ENCODE measurements at places on chromosomes 2 and 18.
A peak's percentile ranks its signal among the peaks of the same experiment; 100 is the strongest.

DNA sequence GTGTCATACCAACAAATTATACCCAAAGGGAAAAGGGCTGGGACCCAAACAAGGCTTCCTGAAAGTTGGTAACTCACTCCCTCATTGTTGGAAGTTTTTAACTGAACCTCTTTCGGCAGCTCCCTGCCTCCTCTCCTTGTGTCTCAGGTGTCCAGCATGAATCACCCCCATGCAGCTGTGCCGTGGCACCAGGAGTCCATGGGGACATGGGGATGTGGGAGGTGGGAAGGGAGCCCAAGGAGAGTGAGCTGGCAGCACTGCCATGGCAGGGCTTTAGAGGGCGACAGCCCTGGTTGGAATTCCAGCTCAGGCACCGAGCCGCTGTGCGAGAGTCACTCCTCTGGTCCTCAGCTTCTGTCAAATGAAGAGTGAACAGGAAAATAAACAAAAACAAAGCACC lies 12.5 kb upstream of the GYPC start:
- no peak for DNase-seq

GRCh38 chr18:36095936-36096519 lies 28.7 kb upstream of the RPRD1A start:
- peak; percentile 40 for DNase-seq

- no peak for DNase-seq
These were observed 216.5 kb upstream of the FN1 start for GRCh38 chr2:215652388-215652787.

DNA sequence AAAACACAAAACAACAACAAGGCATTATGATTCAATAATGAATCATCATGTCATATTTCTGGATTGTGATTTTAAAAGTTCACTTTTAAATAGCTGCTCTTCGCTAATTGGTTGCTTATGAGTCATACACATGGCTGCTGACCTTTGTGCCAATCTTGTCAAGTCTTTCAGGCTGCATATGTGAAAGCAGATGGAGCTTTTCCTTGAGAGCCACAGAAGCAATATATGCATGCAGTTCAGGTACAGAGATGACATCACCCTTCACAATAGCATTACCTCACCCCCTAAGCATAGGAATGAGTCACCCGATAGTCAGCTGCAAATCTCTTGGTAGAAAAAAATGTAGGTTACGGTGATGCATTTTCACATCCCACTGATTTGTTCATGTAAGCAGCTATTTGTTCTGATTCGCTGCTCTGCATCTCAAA lies 27.2 kb downstream of the EIF2AK3 start:
- peak; percentile 95 for DNase-seq

DNA sequence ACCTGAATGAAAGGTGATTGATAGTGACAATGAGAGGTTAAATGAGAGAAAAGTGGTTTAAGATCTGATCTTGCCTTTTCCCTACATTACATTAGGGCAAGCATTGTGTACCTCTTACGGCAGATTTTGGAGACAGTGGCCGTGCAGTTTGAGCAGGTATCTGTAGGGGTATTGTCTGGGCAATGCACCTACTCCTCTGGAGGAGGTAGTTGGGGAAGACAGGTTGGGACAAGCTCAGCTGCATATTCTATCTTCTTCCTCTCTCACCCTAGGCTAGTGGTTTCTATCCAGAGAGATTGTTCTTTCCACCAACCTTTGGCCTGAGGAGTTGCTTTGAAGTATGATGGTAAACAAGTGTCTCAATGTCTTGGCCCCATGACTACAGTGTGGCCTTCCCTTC lies 323.2 kb downstream of the CYP26B1 start:
- no peak for DNase-seq

DNA sequence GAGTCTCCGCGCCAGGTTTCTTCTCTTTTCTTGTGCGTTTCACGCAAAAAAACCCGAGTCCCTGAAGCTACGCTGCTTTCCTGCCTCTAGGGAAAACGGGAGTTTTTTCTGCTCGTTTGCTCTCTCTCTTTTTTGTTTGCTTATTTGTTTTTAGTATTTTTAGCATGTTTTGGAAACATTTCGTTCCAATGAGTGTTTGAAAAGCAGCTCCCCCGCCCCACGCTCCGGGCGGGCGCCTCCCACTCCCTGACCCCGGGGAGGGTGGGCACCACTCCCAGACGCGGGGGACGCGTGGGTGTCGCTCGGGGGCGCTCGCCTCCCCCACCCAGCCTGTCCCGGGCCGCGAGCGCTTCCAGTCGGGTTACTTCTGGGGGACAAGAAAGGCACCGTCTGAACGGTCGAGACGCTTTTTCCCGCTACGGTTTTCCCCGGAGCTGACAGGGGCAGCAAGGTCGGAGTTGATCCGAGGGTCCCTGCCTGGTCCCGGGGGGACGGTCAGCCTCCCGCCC lies 446 bp upstream of the EFHD1 start:
- no peak for DNase-seq

DNA sequence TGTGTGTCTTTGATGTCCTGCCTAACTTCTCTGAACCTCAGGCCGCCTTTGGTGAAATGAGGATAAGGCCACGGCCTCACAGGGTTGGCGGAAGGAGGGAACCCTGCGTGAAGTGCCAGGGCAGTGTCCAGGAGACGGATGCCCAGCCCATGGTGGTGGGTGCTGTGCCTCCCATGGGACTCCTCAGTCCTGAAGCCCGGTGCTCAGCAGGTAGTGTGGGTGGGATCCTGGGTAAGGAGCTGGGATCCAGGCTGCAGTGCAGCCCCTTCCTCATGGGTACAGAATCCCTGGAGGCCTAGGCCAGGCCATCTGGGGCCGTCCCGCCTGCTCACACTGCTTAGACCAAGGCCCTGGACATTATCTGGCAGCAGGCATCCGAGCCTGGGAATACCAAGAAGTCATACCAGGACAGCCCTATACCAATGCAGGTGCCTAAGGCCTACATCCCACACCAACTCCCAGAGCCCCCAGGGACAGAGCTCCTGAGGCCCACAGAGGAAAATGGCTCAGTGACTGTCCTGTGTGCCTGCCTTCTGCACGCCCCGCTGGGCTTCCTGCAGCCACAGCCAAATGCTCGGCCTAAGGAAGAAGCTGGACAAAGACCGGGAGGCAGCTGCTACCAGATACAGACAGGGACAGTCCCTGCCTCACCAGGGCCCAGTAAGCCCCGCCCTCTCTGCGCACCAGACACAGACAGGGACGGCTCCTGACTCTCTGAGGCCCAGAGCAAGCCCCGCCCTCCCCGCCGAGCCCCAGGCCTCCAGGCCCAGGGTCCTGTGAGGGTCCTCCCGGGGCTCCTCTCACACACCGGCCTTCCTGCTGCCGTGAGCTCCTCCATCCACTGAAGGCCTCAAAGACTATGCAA lies 78.0 kb downstream of the NDUFA10 start:
- no peak for DNase-seq

- no peak for DNase-seq
These were observed 312.4 kb downstream of the METTL4 start for GRCh38 chr18:2258954-2259353.

GRCh38 chr2:227785293-227785692 lies 28.3 kb upstream of the CCL20 start:
- DNase-seq: no peak

DNA sequence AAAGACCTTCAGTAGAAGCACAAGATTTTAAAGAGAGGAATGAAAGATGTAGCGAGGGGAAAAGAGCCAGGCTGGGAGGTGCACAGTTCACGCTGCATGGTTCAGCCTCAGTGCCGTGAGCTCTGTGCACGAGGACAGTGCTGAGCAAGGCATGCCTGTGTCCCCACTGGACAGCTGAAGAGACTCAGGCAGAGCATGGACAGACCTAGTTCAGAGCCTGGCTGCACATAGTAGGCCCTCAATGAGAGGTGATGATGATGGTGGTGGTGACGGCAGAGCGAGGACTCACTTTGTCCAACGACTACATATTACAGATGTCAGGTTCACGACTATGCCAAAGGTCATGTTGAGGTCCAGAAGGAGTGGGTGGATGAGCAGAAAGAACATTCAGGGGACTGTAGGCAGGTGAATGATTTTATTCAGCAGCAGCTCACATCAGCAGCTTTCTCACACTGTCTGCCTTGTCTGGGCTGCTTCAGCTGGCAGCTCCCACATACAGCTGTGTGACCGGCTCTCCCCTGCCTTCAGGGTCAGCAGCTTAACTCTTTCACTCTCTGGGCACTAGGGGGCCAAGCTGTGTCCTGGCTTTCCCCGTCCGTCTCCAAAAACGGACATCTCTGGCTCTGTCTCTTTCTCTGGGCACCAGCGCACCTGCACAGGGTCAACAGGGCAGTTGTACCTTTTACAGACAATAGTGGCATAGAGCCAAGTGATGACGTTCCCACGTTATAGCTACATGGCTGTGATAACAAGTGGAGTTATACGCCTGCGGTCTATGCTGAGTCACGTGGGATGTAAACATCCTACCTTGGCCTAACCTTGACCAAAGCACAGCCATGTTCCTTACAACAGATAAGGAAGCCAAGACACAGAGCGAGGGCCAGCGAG lies 128.8 kb upstream of the MSH6 start:
- no peak for DNase-seq

DNA sequence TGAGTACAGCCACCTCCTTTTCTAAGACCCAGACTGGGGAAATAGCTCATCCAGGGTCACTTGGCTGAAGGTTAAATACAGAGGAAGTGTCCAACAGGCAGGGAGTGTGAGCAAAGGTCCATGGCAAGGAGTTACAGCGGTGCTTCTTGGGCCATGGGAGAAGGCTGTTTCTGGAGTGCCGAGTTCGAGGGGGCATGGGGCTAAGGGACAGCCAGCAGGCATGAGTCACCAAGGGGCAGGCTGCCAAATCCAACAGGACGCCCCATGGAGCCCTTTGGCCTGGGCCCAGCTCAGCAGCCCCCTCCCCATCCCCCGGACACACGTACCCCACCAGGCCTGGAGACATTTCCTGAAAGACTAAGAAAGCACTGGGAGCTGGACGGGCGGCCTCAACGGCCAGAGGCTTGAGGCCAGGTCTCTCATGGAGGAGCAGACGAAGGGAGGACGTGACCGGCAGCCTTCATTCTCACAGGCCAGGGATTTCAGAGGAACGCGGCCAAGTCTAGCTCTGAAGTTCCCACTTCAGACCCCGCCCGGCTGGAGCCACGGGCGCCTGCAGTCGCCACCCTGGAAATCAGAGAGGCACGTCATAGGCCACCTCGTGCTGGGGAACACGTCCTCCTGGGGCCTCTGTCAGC lies 160.4 kb downstream of the SMAD7 start:
- DNase-seq: no peak

DNA sequence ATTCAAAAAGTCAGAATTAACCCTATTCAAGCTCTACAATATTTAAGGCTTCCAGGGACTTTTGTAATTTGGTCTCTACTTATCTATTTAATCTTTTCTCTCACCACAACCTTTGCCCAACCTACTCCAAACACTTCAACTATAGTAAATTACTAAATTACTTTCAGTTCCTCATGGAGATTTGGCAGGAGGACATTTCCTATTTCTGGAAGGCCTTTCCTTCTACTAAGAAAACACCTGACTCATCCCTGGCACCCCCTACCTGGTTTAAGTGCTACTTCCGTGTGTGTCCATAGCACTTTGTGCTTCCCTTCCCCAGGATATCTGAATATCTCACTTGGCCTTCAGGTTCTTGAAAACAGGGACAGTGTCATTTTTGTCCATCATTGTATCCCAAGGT lies 96.3 kb downstream of the UPP2 start:
- no peak for DNase-seq

DNA sequence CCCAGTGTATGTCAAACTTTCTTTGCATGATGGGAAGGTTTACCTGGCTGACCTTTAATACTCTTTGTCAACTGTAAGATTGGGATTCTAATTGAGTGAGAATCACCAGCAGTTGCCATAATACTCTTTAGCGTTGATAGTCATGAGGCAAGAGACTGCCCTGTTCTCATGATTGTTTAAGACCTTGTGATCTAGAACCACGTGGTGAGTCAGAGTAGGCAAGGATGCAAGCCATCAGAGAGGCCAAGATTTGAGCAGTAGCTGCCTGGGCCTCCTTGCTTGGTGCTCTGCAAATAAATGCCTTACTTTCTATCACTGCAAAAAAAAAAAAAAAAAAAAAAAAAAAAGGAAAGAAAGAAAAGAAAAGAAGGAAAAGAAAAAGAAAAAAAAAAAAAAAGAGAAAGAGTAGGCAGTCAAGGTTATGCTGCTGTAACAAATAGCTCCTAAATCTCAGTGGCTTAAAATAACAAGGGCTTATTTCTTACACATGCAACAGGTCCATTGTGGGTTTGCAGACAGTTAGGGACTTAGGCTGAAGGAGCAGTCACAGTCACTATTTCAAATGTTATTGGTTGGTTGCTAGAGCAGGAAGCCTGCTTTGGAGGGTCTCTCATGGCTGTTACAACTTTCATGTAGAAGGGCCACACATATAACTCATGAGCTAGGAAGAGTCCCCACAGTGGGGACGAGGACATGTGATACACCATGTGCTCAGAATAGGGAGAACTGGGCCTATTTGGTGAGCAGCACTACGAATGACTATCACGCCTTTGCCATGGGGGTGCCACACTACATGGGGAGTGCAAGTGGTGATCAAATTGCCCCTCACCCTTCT lies 21.7 kb downstream of the IL1R2 start:
- no peak for DNase-seq

DNA sequence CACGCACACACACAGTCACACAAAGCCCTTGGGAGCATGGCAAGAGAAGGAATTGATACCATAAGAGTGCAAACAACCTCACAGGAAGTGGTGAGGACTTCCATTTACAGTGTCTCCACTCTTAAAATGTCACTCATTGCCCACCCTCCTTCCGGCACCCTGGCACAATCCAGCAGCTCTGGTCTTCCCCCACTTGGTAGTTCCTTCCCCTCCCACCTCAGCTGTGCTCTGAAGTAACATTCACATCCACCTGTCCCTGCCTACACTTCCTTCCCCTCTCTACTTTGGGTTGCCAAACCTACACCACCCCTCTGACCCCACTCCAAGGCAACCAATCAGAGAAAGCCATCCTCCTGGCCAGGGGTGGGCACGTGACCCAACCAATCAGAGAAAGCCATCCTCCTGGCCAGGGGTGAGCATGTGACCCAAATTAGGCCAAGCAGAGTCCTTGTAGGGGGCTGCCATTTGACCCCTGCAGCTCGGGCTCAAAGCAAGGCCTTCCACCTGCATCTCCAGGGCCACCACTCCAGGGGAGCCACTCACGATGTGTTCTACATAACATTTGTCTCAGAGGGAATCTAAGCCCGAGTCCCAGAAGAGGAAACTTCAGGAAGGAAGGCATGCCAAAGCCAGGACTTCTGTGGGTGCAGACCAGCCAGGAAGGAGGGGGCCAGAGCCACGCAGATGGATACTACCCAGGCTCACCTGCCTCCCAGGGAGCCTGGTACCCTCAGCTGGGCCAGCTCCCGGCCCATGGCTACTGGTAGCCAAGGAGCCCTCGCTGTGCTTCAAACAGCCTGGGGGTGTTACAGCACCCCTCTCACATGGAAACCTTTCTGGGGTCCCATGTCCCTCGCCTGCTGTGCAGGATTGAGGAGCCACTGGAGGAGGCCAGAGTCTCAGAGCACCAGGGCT lies 21.2 kb downstream of the CYP26B1 start:
- no peak for DNase-seq

DNA sequence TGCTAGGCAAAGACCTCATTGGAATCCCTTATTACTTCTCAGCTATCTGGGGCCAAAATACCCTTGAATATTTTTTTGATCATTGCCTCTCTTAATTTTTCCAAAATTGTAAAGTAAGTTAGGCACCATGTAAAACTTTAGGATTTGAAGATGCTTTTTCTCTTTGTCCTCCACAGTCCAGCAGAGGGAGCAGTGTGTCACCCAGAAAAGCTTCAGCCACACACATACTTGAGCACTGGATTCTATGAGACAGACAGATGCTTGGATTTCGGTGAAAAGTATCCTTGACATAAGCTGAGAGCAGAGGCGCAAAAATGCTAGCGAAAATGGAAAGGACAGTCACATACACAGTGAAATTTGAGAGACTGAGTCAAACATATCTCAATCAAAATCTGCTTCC lies 74.7 kb upstream of the KCNJ3 start:
- peak; percentile 1 for DNase-seq

GRCh38 chr2:46481198-46482193 lies 2.1 kb downstream of the TMEM247 start:
- no peak for DNase-seq

All from GM12864 (cell line).